Endodermal cell (in vitro differentiated cells): ENCODE measurements at places on chromosomes 5 and 9. TPM values are rescaled to one million over a fixed set of nuclear protein-coding genes. Genes with fewer than 3 reads are reported as not detected.

Gene DBH
- not detected in 3 replicates for total RNA-seq

Gene PPP2R2B
- 8.0 and 8.7 TPM in 2 replicates for total RNA-seq

DNA sequence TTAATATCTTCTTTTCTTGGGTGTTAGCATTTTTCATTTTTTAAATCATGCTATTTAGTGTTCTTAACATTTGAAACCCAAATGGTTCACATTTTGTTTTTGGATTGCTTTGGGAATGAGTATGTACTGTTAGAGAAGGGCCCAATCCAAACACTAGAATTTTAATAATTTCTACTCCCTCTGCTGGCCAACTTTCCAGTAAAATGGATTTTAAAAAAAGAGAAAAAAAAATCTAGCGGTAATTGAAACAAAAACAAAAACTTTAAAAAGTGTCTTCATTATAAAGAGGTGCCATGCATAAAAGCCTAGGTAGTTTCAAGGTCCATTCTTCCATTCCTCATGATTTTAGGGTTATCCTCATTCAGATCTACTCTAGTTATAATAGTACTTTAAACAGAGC, 32.1 kb upstream of the RICTOR start:
- H3K27me3 ChIP-seq, result no peaks in the 10 kb centered on the region
- H3K36me3 ChIP-seq, result no peaks in the 10 kb centered on the region
- H3K4me3 ChIP-seq, result no peak overlapping the region
- DNase-seq, result no peak
- H3K4me1 ChIP-seq, result no peaks in the 10 kb centered on the region
- no peak overlapping the region for H3K27ac ChIP-seq

DNA sequence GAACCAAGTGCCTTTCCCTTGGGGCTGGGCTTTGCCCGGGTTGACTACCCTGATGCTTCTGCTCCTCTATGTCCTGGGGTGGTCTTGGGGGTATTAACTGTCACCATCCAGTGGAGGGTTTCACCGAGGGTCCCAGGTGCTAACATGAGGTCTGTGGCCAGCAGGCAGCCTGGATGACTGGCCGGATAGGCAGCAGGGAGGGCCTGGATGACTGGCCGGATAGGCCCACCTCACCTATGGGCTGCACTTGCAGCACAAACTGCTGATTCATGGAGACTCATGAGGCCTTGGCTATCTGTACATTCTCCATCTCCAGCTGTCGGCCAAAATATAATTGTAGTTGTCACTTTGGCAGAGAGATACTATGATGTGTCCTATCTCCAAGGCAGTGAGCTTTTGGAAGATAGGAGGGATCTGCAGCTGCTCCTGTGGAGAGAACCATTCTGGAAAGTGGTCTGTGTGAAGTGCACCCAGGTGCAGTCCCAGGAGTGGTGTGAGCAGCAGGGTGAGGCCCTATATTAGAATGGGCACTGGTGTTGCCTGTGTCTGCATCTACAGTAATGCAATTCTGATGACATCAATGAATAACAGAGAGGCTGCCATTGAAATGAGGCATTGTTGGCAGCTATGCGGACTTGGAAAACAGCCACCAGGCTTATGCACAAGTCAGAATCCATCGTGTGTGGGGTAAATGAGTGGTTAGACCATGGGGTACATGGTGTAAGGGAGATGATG, 26.3 kb upstream of the CDKN2AIPNL start:
- H3K27me3 ChIP-seq, result no peaks in the 10 kb centered on the region
- no peak for DNase-seq
- H3K27ac ChIP-seq, result no peak overlapping the region
- no peak overlapping the region for H3K4me3 ChIP-seq
- H3K4me1 ChIP-seq, result no peaks in the 10 kb centered on the region
- H3K36me3 ChIP-seq, result no peaks in the 10 kb centered on the region

DNA sequence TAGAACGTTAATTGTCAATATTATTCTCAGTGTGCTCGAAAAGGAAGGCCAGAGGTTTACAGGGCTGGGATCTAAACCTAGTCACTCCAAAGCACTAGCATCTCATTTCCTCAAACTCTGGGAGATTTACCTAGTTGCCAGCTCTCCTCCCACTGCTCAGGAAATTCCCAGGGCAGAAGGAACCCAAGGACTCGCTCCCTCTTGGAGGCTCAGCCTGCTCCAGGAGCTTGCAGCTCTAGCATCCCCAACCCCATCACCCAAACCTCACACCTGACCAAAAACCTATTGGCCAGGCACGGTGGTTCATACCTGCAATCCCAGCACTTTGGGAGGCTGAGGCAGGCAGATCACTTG, 26.0 kb downstream of the SERINC5 start:
- H3K4me1 ChIP-seq, result no peaks in the 10 kb centered on the region
- no peaks in the 10 kb centered on the region for H3K27me3 ChIP-seq
- no peak overlapping the region for H3K4me3 ChIP-seq
- H3K27ac ChIP-seq, result no peak overlapping the region

DNA sequence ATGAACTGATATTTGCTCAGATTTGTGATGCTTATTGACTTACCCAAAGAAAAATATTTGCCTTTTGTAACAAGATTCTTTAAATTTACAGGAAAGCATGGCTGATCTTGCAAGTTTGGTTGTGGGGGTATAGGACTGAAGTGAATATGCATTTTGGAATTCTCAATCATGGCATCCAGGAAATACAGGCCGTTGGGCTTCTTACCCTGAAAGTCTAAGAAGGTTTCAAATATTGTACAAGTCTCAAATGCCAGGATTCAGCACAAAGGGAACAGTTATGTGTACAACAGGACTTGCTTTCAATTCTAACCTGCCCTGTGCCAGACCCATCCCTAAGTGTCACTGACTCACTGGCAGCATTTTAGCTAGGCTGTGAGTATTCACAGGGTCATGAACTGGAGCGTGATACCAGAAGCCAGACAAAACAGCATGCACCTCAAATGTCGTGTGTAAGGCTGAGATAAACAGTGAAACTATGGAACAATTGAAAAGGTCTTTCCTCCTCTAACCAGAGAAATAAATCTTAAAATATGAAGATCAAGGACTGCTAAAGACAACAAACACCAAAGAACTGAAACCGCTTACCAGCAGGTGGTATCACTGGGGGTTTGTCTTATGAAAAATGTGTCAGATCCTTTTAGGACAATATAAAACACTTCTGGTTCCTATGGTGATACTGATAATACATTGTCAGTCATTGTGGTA, 168.6 kb upstream of the RGMB start:
- DNase-seq, result peak; percentile 57
- peaks cover 67% of the 10 kb centered on the region for H3K36me3 ChIP-seq
- H3K27ac ChIP-seq, result peak overlapping the region; percentile 74
- peaks cover 8% of the 10 kb centered on the region for H3K4me1 ChIP-seq
- H3K27me3 ChIP-seq, result no peaks in the 10 kb centered on the region

- H3K27ac ChIP-seq, result no peak overlapping the region
- no peaks in the 10 kb centered on the region for H3K27me3 ChIP-seq
- DNase-seq, result no peak
- H3K4me1 ChIP-seq, result no peaks in the 10 kb centered on the region
- H3K36me3 ChIP-seq, result peaks cover 18% of the 10 kb centered on the region
- no peak overlapping the region for H3K4me3 ChIP-seq
These were observed 60.1 kb downstream of the MVB12B start for GRCh38 chr9:126386776-126387175.

DNA sequence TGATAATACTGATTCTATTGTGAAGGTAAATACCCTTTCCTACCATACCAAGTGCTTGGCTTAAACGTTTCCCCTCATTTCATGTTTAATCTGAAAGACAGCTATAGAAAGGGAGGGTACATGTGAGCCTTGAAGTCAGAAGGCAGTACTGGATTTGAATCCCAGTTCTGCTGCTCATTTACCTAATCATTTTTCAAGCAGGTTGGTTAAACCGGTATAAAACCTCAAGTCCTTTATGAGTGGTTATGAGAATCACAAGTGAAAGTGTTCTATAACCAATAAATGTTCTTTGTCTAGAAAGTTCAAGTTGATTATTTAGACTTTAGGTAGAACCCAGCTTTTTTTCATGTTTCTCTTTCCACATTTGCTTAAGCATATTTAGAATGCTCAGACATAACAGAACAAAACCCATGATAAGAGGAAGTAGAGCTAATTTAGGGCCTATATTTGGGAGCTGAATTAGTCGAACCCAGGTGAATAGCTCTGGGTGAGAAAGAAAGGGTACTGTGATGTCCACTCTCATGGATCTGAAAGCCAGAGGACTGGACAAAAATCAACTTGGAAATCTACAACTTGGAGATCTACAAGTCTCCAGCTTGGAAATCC, 29.7 kb upstream of the F2RL2 start:
- H3K27me3 ChIP-seq, result no peaks in the 10 kb centered on the region
- DNase-seq, result no peak
- H3K27ac ChIP-seq, result no peak overlapping the region
- no peak overlapping the region for H3K4me3 ChIP-seq
- H3K4me1 ChIP-seq, result peaks cover 5% of the 10 kb centered on the region
- peaks cover 6% of the 10 kb centered on the region for H3K36me3 ChIP-seq

GRCh38 chr9:106077731-106078130, 383.4 kb downstream of the TMEM38B start:
- no peaks in the 10 kb centered on the region for H3K4me1 ChIP-seq
- no peaks in the 10 kb centered on the region for H3K36me3 ChIP-seq
- no peak overlapping the region for H3K27ac ChIP-seq
- H3K4me3 ChIP-seq, result no peak overlapping the region
- DNase-seq, result no peak
- H3K27me3 ChIP-seq, result no peaks in the 10 kb centered on the region

DNA sequence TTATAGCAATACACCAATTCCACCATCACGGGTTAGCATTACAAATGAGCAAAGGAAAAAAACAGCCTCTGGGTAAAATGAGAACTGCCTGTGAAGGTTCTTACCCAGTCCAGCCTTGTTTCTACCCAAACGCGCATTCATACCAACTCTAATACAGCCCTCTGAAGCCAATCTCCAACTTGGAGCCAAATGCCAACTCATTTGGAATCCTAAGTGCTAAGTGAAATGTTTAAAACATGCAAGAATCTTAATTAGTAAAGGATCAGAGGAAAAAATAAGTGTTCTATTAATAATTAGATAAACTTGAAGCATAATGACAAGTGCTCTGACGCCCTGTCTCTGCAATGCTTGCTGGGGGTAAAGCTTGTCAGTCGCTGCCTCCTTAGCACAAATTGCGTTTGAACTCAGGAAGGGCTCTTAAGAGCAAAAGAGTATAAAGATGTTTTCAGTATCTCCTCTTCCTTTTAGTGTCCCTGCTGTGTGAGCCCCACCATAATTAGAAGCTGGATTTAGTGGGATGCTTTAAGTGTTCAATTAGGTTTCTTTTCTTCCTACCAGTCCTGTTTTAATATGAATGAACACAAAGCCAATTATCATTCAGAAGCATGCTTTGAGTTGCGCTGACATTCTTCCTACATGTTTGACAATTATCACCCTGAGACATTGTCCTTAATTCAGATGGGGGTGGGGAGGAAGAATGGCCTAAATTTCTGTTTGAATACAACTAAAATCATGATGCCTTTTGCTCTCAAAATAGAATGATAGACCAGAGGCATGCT, 537.6 kb downstream of the DTWD2 start:
- no peaks in the 10 kb centered on the region for H3K4me1 ChIP-seq
- no peak for DNase-seq
- H3K27ac ChIP-seq, result no peak overlapping the region
- H3K27me3 ChIP-seq, result no peaks in the 10 kb centered on the region
